Stimulated activated CD8-positive, alpha-beta memory T cell treated with anti-CD3 and anti-CD28 coated beads, Interleukin-7, amount 100 ng/mL, for 4 hours (primary cell): ENCODE measurements at places on chromosomes 4 and X.

DNA sequence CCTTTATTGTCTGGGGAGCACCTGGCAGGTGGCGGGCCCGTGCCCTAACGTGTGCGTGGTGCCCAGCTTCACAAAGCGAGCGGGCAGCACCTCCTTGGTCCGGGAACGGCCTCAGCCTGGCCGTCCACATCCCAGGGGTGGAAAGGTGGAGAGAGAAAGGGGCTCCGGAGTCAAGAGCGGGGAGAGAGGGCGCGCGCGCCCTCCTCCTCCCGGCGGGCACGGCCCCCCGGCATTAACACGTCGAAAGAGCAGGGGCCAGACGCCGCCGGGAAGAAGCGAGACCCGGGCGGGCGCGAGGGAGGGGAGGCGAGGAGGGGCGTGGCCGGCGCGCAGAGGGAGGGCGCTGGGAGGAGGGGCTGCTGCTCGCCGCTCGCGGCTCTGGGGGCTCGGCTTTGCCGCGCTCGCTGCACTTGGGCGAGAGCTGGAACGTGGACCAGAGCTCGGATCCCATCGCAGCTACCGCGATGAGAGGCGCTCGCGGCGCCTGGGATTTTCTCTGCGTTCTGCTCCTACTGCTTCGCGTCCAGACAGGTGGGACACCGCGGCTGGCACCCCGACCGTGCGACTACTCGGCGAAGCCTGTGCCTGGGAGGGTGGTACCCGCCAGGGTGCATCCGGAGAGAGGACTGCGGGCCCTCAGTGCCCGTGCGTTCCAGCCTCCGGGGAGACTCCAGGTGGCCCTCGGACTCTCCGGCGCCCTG, at the start of gene KIT:
Gene KIT, plus strand, starts transcription at position 407 of the 701 bp plus-strand sequence. Its CDS starts 58 bp downstream, at position 465.
- DNase-seq = peak; percentile 13

- no peak for DNase-seq
Measured at GRCh38 chr4:145786261-145786660, 106.3 kb downstream of the C4orf51 start.

DNA sequence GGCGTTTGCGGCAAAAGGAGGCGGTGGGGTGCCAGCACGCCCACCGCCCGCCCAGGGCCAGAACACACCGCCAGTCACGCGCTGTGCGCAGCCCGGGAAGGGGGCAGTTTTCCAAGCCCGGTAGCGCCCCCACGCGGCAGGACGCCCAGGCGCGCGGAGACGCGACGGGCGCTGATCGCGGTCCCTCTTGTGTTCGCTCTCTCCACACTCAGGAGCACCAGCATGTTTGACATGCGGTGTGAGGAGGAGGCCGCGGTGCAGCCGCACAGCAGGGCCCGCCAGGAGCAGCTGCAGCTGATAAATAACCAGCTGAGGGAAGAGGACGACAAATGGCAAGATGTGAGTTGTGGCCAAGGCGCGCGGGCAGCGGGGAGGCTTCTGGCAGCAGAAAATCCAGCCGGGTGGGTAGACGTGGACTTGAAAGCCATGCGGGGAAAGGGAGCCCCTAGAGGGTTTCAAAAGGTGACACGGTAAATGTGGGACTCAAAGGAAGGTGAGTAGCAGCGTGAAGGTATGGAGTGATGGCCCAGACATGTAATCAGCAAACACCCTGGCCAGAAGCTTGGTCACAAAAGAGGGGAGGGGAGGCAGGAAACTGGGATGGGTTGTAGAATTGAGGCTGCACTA, 104.1 kb downstream of the PHOX2B start:
- DNase-seq = no peak

DNA sequence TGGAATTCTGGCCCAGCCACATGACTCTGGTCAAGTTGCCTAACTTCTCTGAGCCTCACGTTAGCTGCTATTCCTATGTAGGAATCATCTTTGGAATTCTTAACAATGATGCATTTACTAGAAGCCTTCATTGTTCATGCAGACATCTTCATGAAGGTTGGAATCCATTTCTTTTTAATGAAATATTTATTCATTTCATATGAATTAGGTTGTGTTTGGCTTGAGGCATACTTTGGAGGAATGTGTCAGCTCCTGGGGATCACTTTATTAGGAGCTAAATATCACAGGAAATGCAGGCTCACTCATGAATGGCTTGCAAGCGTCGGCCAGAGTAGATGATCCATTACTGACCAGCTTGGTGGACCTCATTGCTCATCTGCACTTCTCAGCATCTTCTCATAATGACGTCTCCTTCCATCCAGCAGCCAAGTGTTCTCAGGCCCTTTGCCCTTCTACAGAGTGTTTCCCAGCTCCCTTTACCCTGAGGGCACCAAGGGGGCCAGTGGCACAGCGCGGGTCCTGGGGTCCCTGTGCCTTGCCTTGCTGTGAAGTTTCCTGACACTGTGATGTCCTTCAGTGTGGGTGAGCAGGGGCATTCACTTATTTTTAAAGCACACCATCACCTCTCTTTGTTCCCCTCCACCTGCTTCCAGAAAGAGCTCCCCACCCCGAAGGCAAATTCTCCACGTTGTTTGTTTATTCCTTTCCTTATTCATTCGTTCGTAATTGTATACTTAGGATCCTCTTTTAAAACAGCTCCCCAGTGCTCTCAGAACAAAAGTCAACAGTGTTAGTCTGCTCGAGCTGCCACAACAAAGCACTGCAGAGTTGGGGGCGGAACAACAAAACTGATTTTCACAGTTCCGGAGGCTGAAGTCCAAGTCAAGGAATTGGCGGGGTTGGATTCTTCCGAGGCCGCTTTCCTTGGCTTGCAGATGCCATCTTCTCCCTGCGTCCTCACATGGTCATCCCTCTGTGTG, 106.8 kb downstream of the STK32B start:
- DNase-seq = no peak

GRCh38 chr4:177528620-177529019, 86.4 kb upstream of the AGA start:
- no peak for DNase-seq

DNA sequence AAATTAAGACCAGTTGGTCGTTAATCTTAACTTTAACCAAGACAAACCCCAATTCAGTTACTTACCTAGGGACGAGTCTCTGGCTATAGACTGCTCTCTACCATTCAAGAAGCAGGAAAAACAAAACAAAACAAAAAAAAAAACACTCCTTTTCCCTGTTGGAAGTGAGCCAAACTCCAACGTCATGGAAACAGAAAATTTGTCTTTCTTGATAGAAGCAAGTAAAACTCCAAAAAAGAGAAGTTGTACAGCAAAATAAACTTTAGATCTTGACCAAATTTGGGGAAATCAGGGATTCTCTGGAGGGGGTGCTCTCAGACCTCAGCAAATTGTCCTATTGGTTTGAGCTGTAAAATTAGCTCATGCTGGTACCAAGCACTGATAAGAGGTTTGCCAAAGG, 3.7 kb downstream of the CNGA1 start:
- DNase-seq = no peak

- DNase-seq = no peak
Measured at GRCh38 chr4:1490654-1491327, 84.5 kb upstream of the NKX1-1 start.

- no peak for DNase-seq
Measured at GRCh38 chr4:187777954-187778353, 217.6 kb upstream of the ZFP42 start.

- no peak for DNase-seq
Measured at GRCh38 chrX:132855780-132856341, 102.6 kb downstream of the HS6ST2 start.

DNA sequence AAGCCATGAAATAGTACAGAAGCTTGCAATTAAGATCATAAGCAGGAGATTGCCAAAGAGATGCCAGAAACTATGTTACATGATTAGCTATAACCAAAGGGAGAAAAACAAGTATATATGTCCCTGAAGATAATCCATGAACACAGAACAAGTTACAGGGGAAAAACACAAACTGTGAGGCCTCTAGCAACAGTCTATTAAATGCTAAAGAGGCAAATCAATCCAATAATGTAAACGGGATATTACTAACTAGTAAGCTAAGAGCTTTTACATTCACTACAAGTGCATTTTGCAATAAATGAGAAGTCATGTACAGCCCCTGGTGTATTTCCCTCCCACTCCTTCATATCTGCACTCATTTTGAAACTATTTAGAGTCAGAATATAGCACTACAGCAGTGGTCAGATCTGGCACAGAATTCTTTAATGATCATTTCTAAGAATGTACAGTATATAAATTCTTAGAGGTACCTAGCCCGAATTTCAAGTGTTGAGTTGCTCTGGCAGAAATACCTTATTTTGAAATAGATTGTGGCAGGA, 449.8 kb upstream of the SMIM31 start:
- no peak for DNase-seq

DNA sequence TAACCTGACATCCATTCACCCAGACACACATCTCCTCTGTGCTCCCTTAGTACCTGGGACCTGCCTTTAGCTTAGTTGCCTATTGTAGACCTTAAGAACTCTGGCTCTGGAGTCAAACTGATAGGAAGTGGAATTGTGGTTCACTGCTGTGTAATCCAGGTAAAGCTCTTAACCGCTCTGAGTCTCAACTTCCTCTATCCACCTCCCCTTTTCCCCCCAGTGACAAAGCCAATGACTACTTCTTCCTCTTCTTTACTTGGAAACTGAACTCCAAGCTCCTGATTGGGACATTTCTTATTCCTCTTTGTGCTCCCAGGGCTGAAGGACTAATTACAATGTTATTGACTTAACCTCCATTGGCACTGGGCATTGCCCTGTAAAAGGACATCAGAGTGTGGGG, 94.1 kb downstream of the DRD5 start:
- no peak for DNase-seq

DNA sequence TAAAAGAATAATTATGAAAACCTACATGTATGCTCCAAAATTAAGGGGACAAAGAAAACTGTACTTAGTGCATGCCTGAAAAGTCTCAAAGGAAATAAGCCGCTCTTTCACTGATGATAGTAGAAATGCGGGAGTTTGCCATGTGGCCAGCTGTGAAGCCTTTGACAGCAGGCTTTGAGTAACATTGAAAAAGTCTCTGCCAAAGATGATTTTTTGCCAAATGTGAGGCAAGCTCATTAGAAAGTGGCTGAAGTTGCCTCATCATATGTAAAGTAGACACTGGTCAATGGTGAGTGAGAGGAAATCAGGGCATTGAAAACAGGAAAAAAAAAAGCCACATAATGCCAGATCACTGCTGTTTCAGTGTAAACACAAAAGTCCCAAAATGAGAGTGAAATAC, 2360.1 kb downstream of the PCDH7 start:
- no peak for DNase-seq

- no peak for DNase-seq
Measured at GRCh38 chr4:68390205-68390935, 40.5 kb upstream of the YTHDC1 start.

GRCh38 chr4:43776371-43776770, 672.2 kb downstream of the KCTD8 start:
- DNase-seq = no peak

- no peak for DNase-seq
Measured at GRCh38 chrX:136780763-136781162, at the start of gene ARHGEF6. ARHGEF6 (minus strand) TSS chrX:136780932; CDS start chrX:136780882, 50 bp downstream.
